ENCODE measurements at places on chromosomes 3 and 15.

GRCh38 chr15:63414474-63415120, 33.0 kb upstream of the CA12 start:
- no peak for DNase-seq

DNA sequence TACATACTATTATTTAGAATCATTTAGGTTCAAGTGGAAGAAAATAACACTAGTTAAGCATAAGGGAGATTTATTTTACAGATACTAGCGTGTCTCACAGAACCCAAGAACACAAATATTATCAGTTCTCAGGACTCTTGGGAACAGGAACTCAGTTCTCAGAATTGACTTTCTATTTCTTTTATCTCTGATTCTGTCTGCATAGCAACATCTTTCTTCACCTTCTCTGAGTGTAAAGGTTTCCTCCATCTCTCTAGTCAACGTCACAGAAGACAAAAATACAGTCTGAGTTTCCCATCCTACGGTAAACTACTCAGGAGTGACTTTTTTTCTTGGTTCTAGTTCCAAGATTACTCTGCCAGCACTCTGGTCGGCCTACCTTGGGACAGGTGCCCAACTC, 220.0 kb downstream of the SV2B start:
- no peak for DNase-seq

DNA sequence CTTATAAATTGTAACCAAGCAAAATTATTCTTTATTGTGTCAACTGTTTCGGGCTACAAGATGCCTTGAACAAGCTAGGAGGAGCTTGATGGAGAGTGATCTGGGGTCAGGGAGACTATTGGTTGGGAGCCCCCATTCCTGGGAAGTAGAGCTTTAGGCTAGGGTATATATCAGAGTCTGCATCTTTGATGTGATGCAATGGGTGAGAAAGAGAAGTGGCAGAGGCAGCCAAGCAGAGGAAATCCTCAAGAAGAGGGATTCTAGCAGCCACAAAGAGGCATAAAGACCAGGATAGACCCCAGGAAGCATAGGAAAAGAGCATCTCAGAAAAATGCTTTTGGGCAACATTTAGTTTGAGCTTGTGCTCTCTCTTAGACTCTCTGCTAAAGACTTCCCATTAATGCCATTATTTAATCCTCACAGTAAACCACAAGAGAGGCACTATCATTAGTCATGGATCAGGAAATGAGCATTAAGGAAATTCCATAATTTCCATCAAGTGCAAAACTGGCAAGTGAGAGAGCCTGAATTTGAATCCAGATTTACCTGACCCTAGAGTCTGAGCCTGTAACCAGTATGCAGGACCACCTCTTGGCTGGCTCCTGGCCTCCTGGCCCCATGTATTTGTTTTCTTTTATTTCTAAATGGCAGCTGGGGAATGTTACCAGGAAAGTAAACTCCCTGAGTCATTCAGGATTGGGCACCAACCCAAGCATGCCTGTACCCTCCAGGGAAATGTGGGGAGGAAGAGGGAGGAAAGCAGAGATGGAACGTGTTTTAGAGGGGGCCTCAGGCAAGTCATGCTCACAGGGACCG, 118.7 kb downstream of the RPL22L1 start:
- no peak for DNase-seq

- DNase-seq, result no peak
These were observed 232.5 kb downstream of the SUCLG2 start for GRCh38 chr3:67421912-67422311.

GRCh38 chr3:183266454-183266853, 13.4 kb downstream of the B3GNT5 start:
- DNase-seq, result no peak

DNA sequence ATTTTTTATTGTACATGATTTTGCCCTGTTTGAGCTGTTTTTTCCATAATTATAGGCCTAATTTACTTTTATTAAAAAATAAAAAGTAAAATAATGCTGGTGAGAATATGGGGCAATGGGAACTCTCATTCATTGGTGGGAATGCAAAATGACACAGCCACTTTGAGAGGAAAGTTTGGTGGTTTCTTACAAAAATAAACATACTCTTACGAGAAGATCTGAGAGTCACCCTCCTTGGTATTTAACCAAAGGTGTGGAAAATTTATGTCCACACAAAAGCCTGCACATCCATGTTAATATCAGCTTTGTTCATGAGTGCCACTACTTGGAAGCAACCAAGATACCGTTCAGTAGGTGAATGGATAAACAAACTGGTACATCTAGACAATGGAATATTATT, 9.8 kb downstream of the MUC13 start:
- DNase-seq, result no peak

- DNase-seq, result no peak
These were observed 71.0 kb upstream of the ZNF280D start for GRCh38 chr15:56804279-56804678.

- no peak for DNase-seq
These were observed 66.4 kb downstream of the SEMA5B start for GRCh38 chr3:122961146-122961545.

GRCh38 chr3:107657971-107658370, 135.2 kb downstream of the BBX start:
- no peak for DNase-seq

DNA sequence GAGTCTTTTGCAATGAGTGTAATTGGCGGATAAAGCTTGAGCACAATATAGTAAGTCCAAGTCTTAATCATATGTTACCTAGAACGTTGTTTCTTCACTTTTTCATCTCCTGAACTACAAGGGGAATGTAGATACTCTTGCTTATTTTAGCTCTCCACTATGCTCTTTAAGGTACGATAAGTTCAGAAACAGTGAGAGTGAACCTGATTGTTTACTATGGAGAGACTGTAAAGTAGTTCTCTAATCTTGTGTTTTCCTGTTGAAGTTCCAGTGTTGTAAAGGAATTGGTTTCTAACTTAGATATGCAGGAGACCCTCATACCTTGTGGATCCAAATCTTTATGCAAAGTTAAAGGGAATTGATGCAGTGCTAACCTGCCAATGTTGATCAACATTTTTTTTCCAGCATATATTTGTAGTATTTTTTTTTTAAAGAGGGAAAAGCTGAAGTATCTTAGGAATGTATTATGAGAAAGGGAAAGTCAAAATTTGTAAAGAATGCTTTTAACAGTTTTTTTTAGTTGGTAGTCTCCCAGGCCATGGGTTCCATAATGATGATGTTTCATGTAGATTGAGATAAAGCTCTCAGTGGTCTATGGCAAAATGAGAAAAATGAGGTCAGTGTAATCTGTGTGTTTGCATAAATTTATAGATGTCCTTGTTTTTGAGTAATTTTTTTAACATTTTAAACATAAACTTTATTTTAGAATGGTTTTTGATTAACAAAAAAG, 14.9 kb downstream of the ATP11B start:
- no peak for DNase-seq
